ENCODE measurements at places on chromosomes 2 and 18.
A peak's percentile ranks its signal among the peaks of the same experiment; 100 is the strongest.

DNA sequence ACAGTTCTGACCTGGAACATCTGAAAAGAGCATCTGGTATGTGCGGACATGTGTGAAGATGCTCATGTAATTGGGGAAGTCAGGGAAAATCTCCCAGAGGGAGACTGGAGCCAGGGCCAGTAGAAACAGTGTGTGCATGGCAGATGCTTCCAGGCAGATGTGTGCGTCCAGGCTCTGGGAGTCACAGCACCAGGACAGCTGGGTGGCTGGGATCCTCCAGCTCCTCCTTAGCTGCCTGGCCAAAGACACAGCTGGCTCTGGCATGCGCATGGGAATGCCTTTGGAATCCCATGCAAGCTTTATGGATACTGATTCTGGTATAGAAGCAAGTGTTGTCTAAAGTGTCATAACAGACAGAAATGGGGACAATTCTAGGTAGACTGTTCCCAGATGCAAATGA is 369.7 kb downstream of the INSIG2 start:
- DNase-seq, result no peak

DNA sequence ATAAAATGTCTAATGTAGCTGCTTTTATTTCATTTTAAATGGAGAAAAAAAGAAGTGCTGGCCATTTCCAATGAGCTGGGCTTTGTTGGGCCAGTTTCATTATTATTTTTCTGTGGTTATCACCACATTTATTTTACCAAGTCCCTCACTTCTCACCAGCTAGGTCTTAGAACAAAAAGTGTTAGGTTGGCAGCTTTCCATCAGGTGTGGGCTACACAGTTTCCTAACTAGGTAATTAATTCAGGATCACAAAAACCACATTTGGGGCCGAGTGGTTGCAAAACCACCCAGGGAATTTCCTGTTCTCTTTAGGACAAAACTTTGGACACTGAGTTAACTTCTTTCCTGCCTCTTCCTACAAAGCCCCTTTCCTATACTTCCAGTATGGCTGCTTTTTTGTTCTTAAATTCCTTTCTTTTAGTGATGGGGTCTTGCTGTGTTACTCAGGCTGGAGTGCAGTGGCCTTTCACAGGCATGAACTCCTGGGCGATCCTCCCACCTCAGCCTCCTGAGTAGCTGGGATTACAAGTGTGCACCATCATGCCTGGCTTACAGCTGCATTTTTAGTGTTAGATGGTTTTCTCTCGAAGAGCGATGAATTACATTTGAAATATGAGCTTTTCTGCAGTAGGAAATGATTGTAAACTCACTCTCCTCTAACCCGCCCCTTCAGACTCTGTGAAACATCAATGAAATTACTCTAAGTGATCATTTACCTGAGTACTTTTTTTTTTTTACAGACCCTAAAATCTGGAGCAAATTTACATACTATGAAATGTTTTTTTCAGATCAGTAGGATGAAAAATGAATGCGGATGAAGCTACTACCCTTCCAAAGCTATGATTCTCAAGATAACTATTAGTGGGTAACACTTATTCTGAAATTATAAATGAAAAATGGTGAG is 2.6 kb upstream of the ZFP36L2 start:
- DNase-seq, result no peak

DNA sequence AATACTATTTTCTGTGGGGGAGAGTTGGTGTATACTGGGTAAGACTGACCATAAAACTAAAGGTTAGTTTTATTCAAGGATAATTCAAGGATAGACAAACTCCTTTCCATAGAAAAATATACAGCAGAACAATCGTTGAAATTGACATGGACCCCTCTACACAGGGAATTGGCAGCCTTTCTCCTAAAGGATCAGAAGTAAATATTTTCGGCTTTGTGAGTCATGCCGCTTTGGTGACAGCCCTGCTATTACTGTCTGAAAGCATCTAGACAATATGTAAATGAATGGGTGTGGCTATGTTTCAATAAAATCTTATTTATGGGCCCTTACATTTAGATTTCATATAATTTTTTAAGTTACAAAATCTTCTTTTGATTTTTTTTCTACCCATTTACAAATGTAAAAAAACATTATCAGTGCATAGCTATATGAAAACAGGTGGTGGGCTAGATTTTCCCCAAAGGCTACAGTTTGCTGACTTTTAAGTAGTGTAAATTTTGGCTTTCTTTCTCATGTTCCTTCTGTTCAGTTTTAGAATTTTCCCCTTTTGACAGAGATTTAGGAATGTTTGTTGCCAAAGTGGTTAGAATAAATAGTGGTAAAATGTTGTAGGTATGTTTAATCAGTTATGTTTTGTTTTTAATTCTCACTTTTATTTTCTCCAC is 270.6 kb downstream of the DCC start:
- peak; percentile 82 for DNase-seq

- DNase-seq, result no peak
Observed at GRCh38 chr2:203279288-203279687, 40.5 kb downstream of the CYP20A1 start.

DNA sequence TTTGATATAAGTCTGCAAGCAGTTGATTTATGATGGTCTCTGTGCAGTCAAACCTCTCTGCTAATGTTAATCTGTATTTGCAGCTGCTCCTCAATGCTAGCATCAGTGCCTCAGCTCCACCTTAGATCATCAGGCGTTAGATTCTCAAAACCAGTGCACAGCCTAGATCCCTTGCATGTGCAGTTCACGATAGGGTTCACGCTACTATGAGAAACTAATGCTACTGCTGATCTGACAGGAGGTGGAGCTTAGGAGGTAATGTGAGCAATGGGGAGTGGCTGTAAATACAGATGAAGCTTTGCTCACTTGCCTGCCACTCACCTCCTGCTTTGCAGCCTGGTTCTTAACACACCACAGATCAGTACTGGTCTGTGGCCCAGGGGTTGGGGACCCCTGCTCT is 18.4 kb downstream of the RBKS start:
- DNase-seq, result no peak

GRCh38 chr18:21321711-21322110 is 79.7 kb downstream of the GREB1L start:
- no peak for DNase-seq

DNA sequence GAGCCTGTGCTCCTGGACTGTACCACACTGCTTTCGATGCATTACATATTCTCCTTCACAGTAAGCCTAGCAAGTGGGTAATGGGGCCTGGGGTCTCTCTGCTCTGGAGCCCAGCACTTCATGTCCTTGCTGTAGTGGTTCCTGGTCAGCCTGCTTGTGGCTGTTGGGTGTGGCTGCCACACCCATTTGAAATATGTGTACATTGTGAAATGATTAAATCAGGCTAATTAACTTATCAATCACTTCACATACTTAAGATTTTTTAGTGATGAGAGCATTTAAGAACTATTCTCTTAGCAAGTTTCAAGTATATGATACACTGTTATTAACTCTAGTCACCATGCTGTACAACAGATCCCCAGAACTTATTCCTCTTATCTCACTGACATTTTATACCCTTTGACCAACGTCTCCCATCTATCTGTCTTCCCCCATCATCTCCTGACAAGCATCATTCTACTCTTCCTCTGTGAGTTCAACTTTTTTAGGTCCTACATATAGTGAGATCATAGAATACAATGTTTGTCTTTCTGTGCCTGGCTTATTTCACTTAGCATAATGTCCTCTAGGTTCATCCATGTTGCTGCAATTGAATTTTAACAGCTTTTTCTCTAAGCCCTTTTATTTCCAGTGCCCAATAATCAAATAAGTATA is 92.1 kb downstream of the LYPD6 start:
- peak; percentile 3 for DNase-seq

DNA sequence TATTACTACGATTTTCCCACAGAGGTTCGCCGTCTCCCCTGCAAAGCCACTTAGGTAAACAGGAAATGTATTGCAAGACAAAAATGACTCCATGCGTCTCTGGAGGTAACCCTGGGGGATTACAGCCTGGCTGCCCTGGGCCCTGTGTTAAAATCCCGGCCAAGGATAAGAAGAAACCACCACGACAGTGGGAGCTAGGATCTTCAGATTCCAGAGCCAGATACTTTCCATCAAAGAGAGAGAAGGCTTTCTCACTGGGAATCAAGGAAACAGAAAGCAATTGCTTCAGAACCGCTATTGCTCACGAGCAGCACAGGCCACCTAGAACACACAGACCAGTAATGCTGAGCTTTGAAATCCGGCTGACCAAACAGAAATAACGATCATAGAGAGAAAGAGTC is 97.9 kb upstream of the ZNF516 start:
- peak; percentile 50 for DNase-seq

GRCh38 chr2:160209516-160209856 is 9.4 kb upstream of the ITGB6 start:
- no peak for DNase-seq

GRCh38 chr18:46321955-46322354 is 217.8 kb downstream of the HAUS1 start:
- no peak for DNase-seq

GRCh38 chr2:112864072-112864471 is 27.5 kb upstream of the IL1B start:
- DNase-seq, result no peak

- DNase-seq, result no peak
Observed at GRCh38 chr18:22778996-22779395, 154.1 kb upstream of the RBBP8 start.

DNA sequence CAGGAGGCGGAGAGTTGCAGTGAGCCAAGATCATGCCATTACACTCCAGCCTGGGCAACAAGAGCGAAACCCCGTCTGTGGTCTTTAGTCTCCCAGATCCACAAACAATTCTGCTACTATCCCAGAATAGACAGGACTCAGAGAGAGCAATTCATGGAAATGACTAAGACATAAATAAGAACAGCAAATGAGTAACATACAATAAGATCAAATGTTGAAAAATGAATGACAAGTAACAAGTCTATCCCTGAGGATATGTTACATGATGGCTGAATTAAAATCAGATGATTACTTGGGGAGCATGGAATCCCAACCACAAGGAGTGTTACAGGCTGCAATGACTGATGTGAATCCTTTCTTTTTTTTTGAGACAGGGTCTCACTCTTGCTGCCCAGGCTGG is 10.3 kb downstream of the ARL5A start:
- DNase-seq, result no peak

GRCh38 chr2:221571025-221571550 is 1.0 kb downstream of the EPHA4 start:
- peak; percentile 70 for DNase-seq

- DNase-seq, result no peak
Observed at GRCh38 chr2:110788976-110789375, 56.6 kb downstream of the ACOXL start.

DNA sequence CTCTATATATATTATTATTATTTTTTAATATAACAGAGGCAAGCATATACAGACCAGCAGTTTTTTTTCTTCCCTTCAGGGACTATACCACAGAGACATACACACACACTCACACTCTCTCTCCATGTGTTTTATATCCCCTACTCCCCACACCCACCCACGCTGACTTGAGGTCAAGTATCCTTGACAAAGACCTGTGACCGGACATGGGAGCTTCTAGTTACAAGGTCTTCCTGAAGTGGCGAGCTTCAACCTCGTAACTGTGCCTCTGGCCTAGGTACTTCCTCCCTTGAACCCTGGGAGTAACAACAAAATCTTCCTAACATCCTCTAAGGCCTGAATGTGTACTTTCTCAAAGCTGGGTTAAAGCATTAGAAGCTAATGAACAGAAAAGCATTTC is 52.5 kb downstream of the POLR1A start:
- no peak for DNase-seq

DNA sequence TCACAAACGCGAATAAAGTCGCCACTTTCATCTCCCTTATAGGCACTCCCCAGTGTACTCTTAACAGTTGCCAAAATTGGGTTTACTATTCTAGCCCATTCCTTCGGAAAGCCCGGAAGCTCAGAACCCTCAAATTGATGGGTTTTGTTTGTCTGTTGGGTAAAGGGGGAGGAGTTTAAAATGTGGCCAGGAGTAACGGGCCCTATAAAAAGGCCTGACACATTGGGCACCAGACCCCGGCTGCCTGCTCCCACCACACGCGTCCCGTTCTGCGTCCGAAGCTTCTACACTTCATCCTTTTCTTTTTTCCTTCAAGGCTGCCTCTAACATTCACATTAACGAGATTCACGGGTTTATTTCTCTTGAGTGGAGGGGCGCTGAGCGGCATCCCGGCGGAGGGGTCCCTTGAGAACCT is 837 bp downstream of the NHEJ1 start:
- peak; percentile 28 for DNase-seq

DNA sequence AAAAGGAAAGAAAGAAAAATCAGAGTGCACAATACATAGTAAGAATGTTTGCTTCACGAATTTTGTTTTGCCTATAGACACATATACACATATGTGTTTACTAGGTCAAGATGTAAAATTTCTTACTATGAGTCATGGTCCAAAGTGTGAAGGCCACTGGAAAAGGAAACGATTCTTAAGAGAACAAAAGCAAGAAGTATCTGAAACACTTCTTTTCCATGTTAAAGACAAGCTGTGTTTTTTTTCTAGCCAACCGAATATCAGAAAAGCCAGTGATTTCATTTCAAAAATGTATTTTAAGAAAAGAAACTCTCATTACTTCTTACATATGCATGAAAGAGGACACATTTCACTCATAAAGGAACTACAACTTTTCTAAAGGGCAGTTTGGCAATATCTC is 24.9 kb downstream of the PECR start:
- no peak for DNase-seq

- no peak for DNase-seq
Observed at GRCh38 chr18:57426187-57426586, 9.0 kb upstream of the ONECUT2 start.

DNA sequence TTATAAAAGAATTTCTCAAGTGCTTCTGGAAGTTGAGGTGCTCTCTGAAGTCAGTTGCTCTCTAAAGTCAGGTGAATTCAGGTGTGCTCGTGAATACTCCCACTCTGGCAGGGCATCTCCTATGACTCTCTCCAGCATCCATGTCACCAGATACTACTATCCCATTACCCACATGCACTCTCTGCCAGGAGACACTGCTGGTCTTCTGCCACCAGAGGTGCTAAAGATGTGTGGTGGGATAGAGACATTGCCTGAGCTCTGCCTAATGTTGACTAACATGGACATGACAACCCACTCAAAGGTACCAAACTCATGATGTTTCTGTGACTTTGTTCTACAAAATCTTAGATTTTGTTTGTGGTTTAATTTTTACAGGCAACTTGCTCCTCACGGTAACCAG is 106.4 kb upstream of the HNRNPA3 start:
- peak; percentile 13 for DNase-seq

GRCh38 chr18:24388957-24389356 is 8.7 kb downstream of the OSBPL1A start:
- DNase-seq, result no peak

DNA sequence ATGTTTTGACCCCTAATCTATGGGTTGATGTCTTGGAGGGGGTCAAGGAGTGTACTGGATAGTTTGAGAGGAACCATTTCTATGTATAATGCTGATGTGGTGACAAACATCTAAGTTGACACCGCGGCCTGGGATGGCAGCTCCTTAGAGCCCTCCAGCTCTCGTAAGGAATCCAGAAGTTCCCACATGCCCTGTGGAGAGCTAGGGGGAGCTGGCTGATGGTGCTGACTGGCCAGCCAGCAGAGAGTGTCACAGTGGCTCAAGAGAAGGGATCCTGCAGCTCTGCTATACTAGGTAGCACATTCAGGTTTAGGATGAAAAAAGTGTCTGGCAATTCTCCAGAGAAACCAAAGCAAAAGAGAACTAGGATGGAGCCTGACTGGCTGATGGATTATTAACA is 842.2 kb upstream of the VRK2 start:
- peak; percentile 3 for DNase-seq

Data from NCI-H69 (cell line).